Dermis blood vessel endothelial cell (primary cell): ENCODE measurements at places on chromosomes 3 and 15. TPM values are rescaled to one million over a fixed set of nuclear protein-coding genes. Genes with fewer than 3 reads are reported as not detected.

The BUB1B gene
- 12.8 and 39.7 TPM in 2 replicates for total RNA-seq

The PARP15 gene
- 0.17 and 0.47 TPM in 2 replicates for total RNA-seq

The BCL2A1 gene
- total RNA-seq, result not detected in 2 replicates

The NECTIN3 gene
- 57.7 and 106 TPM in 2 replicates for total RNA-seq

The EPHA3 gene
- 0.14 TPM in 1 of 2 replicates, not detected in the other for total RNA-seq
